ENCODE measurements at places on chromosomes 7 and 10. TPM values are rescaled to one million over a fixed set of nuclear protein-coding genes. Genes with fewer than 3 reads are reported as not detected.

- no peak for DNase-seq
Measured at GRCh38 chr10:27436710-27437109, 67.4 kb upstream of the RAB18 start.

GRCh38 chr7:77327932-77328628, 88.1 kb downstream of the GSAP start:
- no peak for DNase-seq

DNA sequence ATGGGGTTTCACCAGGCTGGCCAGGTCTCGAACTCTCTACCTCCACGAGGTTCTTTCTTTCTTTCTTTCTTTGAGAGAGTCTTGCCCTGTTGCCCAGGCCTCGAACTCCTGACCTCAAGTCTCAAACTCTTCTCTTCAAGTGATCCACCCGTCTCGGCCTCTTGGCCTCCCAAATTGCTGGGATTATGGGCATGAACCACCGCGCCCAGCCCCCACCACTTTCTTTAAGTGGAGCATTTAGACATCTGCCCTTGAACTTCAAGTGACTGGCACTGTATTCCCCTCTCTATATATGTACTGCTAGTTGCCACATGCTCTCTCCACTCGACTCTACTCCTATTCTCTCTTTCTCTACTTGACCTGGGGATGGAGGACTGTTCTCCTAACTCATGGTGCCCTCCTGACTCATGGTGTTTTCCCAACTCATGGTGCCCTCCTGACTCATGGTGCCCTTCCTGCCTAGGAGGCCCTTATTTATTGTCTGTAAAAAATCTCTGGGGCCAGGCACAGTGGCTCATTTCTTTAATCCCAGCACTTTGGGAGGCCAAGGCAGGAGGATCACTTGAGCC, 19.3 kb upstream of the ACHE start:
- no peak for DNase-seq

Gene STK31
- polyA plus RNA-seq: 0.20 TPM

- DNase-seq: no peak
Measured at GRCh38 chr10:97089209-97089870, 96.4 kb downstream of the SLIT1 start.

All from K562 (cell line).